Activated CD8-positive, alpha-beta memory T cell treated with anti-CD3 and anti-CD28 coated beads for 48 hours (primary cell): ENCODE measurements at places on chromosomes 6 and 20.

DNA sequence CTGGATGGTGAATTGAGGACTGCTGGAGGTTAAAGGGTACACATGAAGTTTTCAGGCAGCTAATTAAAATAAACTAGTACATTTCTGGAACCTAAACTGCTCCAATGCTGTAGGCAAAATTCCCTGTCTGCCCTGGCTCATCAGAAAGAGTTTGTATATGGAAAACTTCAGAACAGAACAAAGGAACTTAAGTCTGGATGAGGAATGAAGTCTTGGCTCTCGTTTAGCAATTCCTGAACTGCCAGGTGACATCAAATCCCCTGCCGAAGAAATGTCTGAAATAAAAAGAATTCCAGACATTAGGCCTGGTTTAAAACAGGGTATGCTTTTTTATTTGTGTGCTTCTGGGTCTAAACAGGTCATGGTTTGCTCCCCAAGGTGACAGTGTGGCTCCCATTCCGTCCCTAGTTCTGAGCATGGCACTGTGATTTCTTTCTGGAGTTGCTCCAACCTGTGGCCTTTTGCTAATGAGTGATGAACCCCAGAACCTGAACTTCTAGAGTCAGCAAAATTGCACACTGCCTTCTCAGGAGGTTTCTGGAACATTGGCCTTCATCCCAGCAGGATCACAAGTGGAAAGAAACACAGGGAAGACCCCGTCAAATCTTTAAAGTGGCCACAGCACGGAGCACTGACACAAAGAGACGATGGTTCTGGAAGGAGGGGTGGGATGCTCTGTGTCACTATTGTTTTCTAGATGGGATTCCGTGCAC lies 129.4 kb upstream of the NAA20 start:
- DNase-seq = no peak

GRCh38 chr6:39790772-39791171 lies 1.4 kb upstream of the DAAM2 start:
- DNase-seq = no peak

- DNase-seq = no peak
Measured at GRCh38 chr20:64011366-64011779, 24.6 kb upstream of the C20orf204 start.

DNA sequence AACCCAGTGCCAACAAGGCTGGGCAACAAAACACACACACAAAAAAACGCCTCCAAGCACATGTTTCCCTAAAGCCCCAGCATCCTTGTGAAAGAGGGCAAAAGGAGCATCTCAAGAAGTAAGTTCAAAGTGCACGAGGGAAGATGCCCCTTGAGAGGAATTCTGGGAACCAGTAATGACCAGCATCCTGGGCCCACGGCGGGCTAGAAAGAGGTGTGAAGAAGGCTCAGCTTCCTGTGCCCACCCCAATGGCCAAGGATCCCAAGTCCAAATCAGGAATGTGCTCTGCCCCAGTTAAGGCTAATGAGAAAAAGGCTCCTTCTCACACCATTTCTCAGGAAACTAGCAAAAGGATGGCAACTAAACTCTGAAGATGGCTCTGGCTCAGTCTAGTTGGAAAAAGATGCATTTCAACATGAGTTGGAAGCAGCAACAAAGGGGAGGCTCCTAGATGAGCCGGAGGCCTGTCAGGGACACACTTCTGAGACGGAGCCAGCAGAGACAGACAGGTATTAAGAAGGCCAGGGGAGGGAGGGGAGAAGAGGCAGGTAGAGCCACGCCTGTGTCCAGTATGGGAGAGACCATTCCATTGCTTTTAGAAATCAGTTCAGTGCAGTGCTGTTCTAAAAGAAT lies 3.2 kb downstream of the RIMS4 start:
- no peak for DNase-seq

DNA sequence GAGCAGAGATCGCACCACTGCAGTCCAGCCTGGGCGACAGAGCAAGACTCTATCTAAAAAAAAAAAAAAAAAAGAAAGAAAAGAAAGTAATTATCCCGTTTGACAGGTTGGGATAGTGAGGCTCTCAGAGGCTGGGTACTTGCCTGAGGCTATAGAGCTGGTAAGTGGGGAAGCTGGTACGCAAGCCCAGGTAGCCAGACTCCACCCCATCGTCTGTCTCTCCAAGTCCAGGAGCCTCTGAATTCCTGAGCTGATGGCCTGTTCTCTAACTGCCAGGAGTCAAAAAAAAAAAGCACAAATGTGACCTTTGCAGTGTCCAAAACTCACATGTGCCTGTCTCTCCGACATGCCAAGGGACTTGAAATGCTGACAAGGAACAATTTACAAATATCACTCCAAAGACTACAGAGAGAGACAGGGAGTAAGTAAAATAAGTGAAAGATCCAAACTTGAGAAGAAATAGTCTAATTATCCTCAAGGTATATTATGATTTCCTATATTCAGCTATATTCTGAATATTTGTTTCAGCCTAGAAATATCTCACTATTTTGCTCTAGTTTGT lies 109.1 kb upstream of the SCAF8 start:
- no peak for DNase-seq
